ENCODE measurements at places on chromosomes 13 and 19.

GRCh38 chr19:35318679-35319448 lies 10.1 kb upstream of the CD22 start:
- no peak for DNase-seq

GRCh38 chr19:15894359-15894758 lies 3.5 kb downstream of the CYP4F2 start:
- no peak for DNase-seq

- no peak for DNase-seq
Observed at GRCh38 chr13:98979012-98979660, 1.3 kb upstream of the DOCK9 start.

- no peak for DNase-seq
Observed at GRCh38 chr13:30061217-30061616, 210.8 kb upstream of the UBL3 start.

DNA sequence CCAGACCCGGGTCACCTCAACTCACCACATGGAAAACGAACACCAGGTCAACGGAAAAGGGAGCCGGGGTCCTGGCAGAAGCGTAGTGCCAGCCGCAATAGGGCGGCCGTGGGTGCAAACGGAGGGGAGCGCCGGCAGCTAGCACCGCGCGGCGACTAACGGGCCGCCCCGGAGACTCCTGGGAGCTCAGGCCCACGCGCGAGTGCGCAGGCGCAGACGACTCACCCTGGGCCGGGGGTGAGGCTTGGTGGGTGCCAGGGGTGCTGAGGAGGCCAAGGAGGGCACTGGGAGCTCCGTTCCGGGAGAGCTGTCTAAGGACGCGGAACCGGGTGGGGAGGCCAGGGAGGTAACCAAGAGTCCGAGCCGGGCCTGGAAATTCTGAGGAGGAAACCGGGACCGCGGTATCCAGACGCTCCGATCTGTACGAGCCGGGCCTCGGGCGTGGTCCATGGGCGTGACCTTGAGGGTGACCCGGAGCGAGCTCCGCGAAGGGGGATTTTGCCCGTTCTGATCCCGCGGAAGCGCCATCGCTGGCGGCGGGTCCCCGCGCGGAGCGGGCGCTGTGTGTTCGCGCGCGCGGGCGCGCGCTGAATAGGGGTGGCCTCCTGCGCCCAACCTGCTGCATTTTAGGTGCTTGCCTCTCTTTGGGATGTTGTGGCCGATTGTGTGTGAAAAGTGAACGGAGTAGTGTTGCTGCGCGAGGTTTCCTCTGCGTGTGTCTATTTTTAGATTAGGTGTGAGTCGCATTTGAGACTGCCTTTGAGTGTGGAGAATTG lies at the start of gene ZNF382:
Gene ZNF382, plus strand, starts transcription at position 213 of the 776 bp plus-strand sequence. CDS start 4,602 bp downstream, outside the sequence.
- peak; percentile 84 for DNase-seq

GRCh38 chr13:90719461-90719860 lies 628.0 kb upstream of the MIR17HG start:
- DNase-seq = no peak

GRCh38 chr19:2060884-2061494 lies 9.9 kb upstream of the MKNK2 start:
- DNase-seq = no peak

DNA sequence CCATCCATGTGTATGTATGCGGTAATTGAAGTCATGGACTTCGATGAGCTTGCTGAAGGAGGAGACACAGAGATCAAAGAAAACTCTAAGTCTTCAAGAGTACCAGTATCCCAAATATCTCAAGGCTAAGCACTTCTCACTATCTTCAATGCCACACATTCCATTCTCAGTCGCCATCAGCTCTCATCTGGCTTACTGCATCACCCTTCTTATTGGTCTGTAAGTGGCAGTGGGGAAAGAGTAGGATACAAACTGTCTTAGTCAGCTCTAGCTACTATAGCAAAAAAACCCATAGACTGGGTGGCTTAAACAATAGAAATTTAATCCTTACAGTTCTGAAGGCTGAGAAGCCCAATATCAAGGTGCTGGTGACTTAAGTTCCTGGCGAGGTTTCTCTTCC lies 218.7 kb downstream of the POSTN start:
- DNase-seq = no peak

DNA sequence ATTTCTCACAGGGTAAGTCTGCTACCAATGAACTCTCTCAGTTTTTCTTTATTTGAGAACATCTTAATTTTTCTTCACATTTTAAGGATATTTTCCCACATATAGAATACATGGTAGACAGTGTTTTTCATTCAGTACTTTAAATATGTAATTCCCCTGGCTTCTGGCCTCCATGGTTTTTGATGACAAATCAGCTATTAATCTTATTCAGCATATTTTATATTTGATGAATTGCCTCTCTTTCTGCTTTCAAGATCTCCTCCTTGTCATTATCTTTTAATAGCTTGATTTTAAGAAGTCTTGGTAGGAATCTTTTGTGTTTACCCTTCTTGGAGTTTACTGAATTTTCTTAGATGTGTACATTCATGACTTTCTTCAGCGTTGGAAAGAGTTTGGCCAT lies 27.6 kb downstream of the TNFSF13B start:
- DNase-seq = no peak

- no peak for DNase-seq
Observed at GRCh38 chr13:31944262-31945160, 87.1 kb upstream of the FRY start.

DNA sequence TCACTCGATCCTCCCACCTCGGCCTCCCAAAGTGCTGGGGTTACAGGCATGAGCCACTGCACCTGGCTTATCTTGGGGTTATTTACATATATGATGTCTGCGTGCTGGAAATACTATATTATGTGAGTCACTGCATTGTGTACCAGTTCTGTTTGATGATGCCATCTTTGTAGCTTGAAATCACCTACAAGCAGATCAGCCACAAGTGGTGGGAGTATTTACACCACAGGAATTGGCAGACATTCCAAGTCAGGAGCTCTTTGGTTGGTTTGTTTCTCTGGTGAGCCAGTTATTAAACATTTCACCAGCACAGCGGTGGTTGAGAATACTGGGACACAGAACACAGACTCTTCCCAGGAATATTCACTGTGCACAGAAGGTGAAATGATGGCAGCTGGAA lies 4.5 kb upstream of the TIMM44 start:
- no peak for DNase-seq

DNA sequence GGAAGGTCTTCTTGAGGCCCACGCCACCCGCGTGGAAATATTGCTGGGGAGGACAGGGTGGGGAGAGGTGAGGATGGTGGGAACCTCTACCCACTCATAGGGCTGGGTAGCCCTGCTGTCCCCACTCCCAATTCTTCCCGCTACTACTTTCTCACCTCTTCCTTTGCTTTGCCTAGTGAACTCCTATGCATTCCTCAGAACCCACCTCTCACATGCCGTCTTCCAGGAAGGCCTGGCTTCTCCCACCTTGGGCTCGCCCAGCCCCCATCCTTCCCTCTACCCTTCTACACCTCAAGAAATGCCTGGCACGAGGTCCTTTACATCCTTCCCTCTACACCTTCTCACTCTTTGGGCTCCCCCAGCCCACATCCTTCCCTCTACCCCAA lies 62.4 kb downstream of the COLGALT1 start:
- no peak for DNase-seq

DNA sequence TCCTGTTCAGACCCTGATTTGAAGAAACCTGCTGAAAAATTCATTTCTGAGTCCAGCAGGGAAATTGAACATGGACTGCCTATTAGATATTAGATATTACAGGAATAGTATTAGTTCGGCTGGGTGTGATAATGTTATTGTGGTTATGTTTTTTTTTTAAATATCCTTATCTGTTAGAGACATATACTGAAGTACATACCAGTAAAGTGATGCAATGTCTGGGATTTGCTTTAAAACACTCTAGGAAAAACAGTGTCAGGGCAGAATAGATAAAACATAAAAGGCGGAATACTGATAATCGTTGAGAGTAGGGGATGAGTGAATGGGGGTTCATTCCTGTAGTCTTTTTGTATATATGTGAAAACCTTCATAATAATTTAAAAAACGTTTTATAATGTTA lies 28.7 kb upstream of the AMER2 start:
- no peak for DNase-seq

- DNase-seq = no peak
Observed at GRCh38 chr13:41780715-41781706, 179.9 kb downstream of the VWA8 start.

GRCh38 chr19:10316229-10317044 lies 622 bp upstream of the FDX2 start:
- DNase-seq = no peak

DNA sequence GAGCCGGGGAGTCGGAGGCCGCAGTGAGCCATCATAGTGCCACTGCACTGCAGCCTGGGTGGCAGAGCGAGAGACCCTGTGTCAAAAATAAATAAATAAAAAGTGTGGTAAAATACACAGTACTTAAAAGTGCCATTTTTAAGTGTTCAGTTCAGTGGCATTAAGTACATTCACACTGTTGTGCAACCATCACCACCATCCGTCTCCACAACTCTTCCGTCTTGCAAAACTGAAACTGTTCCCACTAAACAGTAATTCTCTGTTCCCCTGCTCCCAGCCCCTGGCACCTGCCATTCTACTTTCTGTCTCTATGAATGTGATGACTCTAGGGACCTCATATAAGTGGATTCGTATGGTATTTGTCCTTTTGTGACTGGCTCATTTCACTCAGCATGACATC lies 13.3 kb downstream of the SLC25A42 start:
- no peak for DNase-seq

DNA sequence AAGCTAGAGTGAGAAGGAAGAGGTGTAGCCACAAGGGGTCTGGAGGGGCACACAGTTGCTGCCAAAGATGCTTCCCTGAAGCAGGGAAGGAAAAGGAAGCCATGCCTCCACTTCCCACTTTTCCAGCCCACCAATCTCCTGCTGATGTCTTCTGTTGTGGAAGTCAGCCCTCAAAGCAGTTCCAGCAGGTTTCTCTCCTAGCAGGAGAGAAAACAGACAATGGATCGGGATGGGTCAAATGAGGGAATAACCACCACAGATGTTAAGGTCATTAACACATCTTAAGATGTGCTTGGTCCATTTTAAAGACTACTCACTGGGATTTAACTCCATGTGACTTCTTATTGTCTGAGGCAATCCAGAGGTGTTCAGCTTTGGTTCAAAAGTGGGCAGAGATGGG lies 284.1 kb upstream of the SOX21 start:
- no peak for DNase-seq

DNA sequence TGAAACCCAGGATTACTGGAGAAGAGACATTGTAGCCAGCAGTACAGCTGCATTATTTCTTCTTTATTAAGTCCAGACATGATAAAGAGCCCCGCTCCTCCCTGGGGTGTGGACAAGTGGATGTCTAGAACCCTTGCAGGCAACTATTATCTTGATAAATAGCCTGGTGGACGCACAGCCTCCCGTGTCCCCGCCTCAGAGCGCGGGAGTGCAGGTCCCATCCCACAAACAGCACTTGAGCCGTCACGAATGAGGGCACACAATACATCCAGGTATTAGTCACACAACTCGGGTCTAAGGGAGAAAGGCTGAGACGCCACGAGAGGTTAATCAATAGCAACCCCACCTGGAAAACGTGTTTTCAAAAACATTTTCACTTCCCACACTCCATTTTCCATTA lies 213.2 kb upstream of the SOX1 start:
- no peak for DNase-seq

DNA sequence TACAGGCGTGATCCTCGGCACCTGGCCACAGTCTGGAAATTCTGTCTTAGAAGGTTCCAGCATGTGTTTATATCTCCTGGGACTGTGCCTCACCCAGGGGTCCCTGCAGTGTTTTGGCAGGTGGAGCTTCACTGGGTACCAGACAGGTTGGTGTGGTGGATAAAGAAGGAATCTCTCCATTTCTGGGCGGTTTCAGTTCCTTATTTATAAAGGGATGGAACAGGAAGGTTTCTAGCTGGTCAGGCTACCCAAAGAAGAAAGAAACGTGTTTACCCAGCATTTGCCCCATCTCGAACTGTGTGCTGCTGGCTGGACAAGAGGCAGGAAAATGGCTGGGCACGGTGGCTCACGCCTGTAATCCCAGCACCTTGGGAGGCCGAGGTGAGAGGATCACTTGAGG lies 9.8 kb downstream of the PNPLA6 start:
- no peak for DNase-seq

DNA sequence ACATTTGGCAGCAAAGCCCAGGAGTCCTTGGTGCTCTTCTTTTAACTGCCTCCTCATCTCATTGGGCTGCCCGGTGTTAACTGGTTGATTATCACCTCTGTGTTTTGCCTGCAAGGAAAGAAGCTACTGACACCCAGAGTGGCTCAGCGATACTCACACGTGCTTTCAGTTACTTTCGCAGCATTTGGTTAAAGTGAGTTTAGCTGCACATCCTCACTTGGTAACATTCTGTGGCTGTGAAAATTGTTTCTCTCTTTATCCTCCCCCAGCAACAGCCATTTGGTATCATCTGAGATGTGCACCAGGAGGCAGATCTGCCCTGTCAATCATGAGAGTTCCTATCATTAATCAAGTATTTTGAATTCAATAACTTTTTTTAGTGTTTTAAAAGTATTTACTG lies 44.6 kb upstream of the GPR183 start:
- DNase-seq = no peak

DNA sequence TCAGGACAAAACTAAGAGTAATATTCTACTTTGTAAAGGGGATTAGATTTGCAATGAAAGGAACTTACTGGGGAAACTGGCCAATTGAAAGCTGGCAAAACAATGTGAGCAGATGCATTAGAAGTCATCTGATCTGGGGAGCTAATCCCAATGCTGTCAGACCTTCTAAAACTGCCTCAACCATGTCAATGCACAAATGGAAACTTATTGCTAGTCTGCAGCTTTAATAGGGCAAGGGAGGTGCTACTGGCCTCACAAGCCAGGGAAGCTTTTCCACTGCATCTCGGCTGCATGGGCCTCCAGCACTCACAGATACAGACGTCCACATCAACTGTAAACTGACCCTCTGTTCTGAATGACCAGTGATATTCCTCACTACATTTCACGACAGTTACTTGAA lies 154.2 kb downstream of the LHFPL6 start:
- DNase-seq = no peak

DNA sequence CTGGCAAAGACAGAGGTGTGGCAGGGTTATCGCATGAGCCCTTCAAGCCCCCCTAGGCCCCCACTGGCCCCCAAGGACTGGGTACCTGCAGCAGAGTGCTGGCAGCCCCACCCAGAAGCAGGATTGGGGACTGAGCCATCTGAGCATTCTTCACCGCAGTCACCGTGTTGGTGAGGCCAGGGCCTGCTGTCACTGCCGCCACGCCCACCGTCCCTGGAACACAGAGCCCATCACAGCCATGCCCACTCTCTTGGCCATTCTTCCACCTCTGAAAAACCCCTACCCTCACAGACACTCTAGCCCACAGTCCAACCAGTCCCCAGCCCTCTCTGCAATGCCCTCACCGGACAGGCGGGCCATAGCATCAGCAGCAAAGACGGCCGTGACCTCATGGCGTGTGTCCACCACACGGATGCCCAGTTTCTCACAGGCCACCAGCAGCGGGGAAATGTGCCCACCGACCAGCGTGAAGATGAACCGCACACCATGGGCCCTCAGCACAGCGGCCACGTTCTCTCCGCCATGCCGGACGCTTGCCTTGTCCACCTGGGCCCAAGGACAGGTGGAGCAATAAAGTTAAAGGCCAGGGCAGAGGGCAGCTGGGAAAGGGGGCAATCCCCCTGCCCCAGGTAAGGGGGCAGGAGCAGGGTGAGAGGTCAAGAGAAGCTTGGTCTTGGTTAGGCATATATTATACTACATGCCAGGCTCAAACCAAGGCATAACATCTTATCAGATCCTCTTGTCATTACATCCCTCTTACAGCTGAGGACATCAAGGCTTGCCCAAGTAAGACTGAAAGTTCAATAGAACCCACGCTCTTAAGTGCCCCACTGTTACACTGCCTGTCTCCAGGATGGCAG lies 16.1 kb downstream of the SYDE1 start:
- no peak for DNase-seq

GRCh38 chr13:50340551-50341287 lies 325.5 kb downstream of the KCNRG start:
- DNase-seq = no peak
